ENCODE measurements at places on chromosomes 13 and 19.
A peak's percentile ranks its signal among the peaks of the same experiment; 100 is the strongest.

DNA sequence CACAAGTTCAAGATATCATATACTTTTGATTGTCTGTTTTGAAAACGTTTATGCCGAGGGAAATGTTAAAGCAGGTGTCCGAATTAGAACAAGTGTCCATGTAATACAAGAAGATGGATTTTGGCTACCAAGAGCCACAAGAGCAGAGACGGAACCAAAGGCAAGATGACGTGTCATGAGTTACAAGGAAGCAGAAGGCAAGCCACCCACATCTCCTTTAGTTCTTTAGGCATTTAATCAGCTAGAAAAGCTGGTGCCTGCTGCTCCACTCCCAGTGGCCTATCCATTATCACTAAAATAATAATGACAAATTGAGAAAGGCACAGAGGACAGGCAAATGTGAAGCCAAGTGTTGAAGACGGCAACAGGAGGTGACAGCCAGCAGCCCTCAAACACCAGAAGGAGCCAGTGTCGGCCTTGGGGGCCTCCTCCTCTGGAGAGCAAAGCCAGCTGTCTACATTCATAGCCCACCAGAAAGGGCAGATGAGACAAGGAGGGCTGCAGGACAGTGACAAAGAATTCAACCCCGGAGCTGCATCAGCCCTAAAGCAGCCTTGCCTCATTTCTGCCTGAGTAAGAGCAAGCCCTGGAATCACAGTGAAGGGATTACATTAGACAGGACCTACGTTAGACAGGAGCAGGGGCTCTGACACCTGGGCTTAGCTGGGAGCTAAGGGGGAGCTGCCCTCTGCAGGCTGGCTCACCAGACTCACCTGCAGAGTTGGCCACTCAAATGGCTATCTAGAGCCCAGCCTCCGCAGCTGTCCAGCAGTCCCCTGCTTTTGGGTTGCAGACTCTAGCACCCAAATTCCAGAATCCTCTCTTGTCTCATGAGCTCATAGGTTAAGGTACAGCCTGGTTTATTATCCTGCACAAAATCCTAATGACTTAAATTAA lies 569.9 kb downstream of the UQCRFS1 start:
- no peak for DNase-seq

- DNase-seq: peak; percentile 63
These were observed 15.5 kb downstream of the SIX5 start for GRCh38 chr19:45753548-45753947.

DNA sequence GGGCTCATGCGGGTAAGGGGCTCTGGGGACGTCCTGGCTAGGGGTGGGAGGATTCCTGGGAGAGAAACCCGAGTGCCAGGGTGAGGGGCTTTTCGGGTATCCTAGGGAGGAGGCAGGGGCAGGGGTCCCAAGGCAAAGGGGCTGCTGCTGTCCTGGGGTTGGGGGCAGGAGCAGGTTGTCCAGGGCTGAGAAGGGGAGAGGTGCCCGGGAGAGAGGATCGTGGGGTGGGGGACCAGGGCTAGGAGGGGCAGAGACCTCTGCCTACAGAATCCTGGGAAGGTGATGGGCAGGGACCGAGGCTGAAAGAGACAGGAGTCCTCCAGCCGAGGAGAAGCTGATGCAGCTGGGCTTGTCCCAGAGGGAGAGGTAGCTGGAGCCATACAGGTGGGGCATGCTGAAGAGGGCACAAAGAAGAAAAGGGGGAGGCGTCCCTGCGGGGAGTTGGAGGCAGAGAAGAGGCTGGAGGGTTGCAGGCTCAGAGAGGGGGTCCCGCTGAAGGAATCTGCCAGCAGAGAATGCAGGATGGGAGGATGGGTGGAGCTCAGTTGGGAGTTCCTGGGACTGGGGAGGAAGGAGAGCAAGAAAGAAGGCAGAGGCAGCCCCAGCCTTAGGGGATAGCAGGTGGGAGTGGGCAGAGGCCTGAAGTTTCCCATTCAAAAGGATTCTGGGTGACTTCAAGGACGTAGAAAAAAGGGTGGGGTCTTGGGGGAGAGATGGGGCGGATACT lies 574 bp downstream of the CYP2S1 start:
- peak; percentile 40 for DNase-seq

DNA sequence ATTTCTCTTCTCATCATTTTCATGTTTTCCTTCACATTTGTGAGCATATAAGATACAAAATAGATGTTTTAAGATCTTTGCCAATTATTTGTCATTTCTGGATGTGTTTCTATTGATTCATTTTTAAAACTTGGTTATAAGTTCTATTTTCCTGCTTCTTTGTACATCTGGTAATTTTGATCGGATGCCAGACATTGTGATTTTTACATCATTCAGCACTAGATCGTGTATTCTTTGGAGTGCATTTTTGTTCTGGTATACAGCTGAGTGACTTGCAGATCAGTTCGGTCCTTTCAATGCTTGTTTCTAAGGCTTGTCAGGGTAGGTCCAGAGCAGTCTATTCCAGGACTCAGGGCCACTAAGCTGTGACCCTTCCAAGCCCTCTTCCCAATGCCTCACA lies 198.2 kb downstream of the KLF12 start:
- no peak for DNase-seq

- no peak for DNase-seq
These were observed 141.2 kb downstream of the LHFPL6 start for GRCh38 chr13:39461685-39462266.

DNA sequence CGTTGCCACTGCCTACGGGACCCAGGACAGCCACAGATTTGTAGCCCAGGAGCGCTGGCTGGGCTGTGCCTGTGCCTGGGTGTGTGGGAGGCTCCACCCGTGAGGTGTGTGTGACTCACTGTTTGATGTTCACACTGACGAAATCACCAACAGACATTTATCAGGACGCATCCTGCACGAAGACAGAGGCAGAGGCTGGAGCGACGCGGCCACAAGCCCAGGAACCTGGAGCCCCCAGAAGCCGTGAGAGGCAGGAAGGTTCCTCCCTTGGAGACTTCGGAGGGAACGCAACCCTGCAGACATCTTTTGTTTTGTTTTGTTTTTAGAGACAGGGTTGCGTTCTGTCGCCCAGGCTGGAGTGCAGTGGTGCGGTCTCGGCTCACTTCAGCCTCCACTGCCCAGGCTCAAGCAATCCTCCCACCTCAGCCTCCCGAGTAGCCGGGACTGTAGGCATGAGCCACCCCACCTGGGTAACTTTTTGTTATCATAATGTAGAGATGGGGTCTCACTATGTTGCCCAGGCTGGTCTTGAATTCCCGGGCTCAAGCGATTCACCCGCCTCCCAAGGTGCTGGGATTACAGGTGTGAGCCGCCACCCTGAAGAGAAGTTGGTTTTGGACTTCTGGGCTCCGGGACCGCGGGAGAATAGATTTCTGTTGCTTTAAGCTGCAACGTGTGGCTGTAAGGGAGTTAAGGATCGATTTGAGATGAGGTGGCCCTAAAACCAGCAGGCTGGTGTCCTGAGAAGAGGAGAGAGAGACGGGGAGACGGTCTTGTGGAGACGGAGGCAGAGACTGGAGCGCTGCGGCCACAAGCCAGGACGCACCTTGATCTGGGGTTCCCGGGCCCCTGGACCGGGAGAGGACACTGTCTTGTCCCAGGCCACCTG lies 24.9 kb upstream of the WDR18 start:
- DNase-seq: no peak
